ENCODE measurements at places on chromosomes 1 and 21.

DNA sequence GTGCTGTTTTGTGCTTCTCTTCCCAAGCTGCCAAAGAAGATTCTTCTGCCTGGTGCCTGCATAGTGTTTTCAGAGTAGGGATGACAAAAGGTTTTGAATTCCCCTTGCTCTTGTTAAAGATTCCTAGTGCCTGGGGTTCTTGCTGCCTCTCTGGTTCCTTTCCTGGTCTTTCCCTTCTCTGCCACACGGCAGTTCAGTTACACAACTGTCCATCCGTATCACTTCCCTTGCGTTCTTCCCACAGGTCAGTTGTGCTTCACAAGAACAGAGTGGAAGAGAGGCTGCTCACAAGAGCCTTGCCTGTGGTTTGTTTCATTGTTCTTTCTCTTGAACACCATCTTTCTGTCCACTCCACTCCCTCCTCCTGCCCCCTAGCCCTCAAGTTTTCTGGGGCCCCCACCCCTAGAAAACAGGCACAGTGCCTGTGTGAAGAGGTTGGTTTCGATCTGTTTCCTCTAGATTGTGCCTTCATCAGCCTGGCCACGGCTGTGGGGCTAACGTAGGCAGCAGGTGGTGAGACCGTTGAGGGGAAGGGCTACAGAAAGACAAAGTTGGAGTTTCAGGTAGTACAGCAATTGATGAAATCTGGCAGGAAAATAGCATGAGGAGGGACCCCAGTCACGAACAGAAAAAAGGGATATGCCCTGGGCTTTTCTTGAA is 5.8 kb downstream of the VASH2 start:
- no peak for DNase-seq

DNA sequence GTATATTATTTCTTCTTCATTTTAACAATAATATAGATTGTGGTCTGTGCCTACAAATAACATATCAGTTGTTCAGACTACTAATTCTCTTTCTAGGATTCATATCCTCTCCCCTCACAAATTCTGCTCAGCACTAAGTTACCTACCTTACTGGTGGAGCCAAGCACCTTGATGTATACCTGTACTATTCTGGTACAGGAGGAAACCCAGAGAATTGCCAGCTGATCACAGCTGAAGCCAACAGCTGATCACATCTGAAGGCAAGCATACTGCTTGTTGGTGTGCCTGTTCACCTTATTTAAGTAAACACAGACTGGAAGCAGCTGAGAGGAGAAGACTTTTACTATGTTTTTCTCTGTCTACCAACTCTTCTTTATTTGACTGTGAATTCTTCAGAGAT is 101.8 kb downstream of the PBX1 start:
- DNase-seq = no peak

- no peak for DNase-seq
These were observed 26.5 kb downstream of the BCL9 start for GRCh38 chr1:147567594-147568381.

- DNase-seq = peak; percentile 39
These were observed at the start of gene SYTL1 for GRCh38 chr1:27341525-27342252. Gene SYTL1, plus strand, starts transcription at chr1:27342022. Its CDS starts 3,313 bp downstream, at chr1:27345335.

- DNase-seq = no peak
These were observed 151.6 kb downstream of the GRIK3 start for GRCh38 chr1:36882536-36883285.

GRCh38 chr1:6234502-6235295 is 1.1 kb downstream of the ICMT start:
- DNase-seq = no peak

DNA sequence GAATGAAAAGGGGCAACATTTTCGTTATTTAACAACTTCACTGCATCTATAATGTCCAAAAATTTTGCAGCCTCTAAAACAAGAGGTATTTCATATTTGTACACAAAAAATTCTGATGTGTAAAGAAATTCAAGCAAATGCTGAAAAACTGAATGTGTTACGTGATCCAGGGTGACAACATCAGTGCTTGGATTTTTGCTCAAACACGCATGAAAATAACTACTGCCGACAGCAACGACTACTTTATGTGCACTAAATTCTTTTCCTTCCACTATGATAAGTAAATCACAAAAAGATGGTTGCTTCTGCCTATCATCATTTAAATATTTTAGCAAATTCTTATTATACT is 53.4 kb upstream of the ASPM start:
- no peak for DNase-seq

- DNase-seq = no peak
These were observed 211.8 kb upstream of the PKN2 start for GRCh38 chr1:88472298-88472697.

DNA sequence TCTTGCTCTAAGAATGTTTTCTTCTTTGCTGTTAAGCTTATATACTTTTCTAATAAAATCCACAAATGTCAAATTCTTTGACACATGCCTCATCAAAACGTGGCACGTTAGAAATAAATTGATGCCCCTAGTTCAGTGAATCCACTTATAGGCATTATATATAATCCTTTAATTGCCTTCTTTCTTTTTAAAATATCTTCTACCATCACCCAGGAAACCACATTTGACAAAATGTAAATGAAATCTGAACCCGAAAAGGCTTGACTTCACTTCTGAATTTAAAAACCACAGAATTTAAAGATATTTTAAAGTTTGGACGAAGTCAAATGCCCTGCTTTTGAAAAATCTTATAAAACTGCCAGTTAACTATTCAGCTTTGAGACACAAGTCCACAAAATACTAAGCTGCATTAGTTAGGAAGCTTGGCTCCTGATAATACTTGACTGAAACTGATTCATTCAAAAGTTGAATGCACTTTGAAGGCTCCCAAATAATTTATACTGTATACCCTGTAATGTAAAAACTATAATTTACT is 22.4 kb upstream of the KIFAP3 start:
- DNase-seq = no peak

GRCh38 chr1:205124726-205125125 is 2.9 kb upstream of the RBBP5 start:
- DNase-seq = no peak

GRCh38 chr1:90724361-90724760 is 7.3 kb upstream of the BARHL2 start:
- no peak for DNase-seq

GRCh38 chr1:36343651-36344394 is 20.4 kb upstream of the EVA1B start:
- no peak for DNase-seq

GRCh38 chr1:205616563-205617293 is 15.1 kb downstream of the ELK4 start:
- no peak for DNase-seq

- no peak for DNase-seq
These were observed at the start of gene TNFRSF14 for GRCh38 chr1:2556277-2556677. Gene TNFRSF14, plus strand, starts transcription at chr1:2556371. Its CDS starts 294 bp downstream, at chr1:2556665.

- no peak for DNase-seq
These were observed 3.9 kb upstream of the FAM78B start for GRCh38 chr1:166170726-166171125.

DNA sequence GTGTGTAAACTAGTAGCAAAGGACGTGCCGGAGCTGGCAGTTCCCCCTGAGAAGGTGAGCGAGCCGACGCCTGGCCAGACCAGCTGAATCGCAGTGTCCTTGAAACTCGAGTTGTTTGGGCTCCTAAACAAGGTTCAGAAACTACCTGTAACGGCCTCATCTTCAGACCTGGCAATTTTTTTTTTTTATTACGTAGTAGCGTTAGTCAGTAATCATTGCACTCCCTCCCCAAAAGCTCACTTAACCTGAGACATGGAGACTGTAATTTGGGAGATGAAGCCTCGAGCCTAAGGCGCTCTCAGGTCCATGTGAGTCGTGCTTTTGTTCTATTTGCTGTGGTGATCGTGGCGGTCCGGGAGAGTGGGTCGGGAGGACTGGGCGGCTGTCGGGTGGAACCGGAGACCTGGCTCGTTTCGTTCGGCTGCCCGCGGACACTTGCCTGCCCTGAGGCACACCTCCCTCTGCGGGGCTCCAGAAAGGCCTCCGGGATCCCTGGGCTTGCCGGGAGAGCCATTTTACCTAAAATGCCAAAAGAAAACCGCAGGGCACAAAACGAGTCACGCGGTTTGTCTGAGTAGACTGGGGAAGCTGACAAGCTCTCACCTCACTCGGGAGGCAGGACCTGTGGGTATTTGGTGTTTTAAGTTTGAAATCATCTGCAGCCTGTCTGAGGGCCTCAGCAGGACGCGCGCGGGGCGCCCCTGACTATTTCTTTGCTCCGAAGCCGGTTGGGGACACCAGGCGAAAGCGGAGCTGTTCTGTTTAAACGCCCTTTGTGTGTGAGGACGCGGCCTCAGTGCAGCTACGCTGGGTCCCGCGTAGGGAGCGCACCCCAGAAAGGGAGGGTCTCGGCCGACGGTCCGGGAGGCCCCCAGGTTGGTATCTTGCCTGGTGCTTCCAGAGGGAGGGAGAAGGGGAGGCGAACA is 722 bp downstream of the LHX8 start:
- no peak for DNase-seq

GRCh38 chr21:20259031-20259867 is 739.0 kb upstream of the NCAM2 start:
- no peak for DNase-seq

GRCh38 chr1:86703696-86704457 is 499 bp upstream of the SH3GLB1 start:
- no peak for DNase-seq

DNA sequence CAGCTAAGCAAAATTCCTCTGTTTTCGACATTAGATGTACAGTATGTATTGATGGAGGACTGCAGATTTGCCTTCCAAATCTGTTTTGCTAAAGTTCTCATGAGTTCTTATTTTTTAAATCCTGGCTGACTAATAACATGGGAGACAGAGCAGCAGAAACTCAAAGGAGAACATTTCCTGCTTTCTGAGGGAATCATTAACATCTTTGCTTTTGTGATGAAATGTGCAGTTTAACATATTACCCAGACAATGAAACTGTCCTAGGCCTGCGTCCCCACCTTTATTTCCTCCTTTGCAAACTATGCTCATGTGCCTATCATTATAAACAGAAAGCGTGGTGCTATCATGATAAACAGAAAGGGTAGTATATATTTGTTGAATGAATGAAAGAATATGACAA is 149.9 kb downstream of the ZP4 start:
- no peak for DNase-seq

- DNase-seq = peak; percentile 75
These were observed 188.6 kb downstream of the FCRL5 start for GRCh38 chr1:157363660-157364140.

DNA sequence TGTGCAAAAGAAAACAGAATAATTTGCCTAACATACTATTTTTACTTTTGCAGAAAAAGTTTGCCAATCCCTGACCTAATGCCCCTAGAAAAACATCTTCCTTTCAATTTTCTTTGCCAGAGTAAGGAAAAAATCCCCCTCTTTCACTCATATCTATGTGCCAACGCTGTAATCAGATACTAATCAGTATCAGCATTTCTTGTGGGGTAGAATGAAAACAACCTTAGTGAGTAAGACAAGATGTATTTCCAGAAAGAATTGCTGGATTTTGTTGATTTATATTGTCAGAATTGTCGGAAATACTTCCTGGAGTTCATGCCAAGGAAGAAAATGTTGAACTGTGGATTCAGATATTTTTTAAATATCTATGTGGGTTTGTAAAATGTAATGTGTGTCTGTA is 1893.8 kb downstream of the NCAM2 start:
- DNase-seq = no peak

- no peak for DNase-seq
These were observed 93.6 kb downstream of the PKN2 start for GRCh38 chr1:88777604-88778149.

DNA sequence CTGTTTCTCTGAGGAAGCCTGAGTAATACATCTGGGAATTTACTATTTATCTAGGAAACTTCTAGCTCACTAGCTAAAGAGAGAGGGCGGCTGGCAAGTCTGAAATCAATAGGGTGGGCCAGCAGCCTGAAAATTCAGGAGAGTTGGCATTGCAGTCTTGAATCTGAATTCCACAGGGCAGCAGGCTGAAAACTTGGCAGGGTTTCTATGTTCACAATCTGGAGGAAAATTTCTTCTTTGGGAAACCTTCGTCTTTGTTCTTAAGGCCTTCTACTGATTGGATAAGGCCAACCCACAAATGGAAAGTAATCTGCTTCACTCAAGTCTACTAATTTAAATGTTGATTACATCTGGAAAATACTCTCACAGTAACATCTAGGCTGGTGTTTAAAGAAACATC is 101.0 kb upstream of the COG2 start:
- DNase-seq = no peak

GRCh38 chr1:17873007-17873675 is 118.0 kb downstream of the ACTL8 start:
- DNase-seq = peak; percentile 36

GRCh38 chr1:74470251-74470650 is 42.2 kb downstream of the LRRC53 start:
- DNase-seq = no peak

DNA sequence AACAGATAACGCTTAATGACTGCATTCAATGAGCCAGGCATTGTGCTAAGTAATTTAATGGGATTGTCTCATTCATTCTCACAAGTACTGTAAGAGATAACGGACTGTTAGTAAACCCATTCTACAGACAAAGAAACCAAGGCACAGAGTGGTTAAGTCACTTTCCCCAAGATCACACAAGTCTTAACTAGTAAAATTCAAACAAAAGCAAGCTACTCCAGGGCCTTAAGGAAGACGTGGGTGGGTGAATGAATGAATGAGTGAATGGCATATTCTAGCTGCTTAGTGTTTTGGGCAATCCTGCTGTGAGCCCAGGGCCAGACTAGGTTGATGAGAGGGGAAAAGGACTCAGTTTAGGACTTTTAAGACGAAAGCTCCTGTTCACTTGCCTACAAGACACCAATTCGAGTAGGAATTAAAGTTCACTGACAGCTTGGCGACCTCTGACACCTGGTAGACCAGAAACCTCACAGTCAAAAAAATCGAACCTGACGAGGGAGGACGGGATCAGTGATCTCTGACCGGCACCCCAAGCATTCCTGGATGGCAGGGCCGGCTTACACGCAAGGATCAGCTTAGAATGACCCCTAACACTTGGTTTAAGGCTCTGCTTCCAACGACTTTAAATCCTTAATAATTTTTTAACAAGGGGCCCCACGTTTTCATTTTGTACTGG is 557 bp downstream of the EMC1 start:
- DNase-seq = no peak

DNA sequence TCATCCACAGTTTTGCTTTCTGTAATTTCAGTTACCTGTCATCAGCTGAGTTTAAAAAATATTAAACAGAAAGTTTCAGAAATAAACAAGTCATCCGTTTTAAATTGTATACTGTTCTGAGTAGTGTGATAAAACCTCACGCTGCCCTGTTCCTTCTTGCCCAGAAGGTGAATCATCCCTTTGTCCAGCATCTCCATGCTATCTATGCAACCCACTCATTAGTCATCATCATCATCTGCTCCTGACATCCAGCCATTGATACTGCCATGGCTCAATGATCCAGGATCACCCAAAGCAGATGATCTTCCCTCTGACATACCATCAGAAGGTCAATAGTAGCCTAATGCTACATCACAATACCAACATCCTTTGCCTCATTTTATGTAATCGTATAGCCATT is 198.3 kb downstream of the SLC44A5 start:
- no peak for DNase-seq
